Kidney glomerular epithelial cell (primary cell): ENCODE measurements at places on chromosomes 16 and 17.

DNA sequence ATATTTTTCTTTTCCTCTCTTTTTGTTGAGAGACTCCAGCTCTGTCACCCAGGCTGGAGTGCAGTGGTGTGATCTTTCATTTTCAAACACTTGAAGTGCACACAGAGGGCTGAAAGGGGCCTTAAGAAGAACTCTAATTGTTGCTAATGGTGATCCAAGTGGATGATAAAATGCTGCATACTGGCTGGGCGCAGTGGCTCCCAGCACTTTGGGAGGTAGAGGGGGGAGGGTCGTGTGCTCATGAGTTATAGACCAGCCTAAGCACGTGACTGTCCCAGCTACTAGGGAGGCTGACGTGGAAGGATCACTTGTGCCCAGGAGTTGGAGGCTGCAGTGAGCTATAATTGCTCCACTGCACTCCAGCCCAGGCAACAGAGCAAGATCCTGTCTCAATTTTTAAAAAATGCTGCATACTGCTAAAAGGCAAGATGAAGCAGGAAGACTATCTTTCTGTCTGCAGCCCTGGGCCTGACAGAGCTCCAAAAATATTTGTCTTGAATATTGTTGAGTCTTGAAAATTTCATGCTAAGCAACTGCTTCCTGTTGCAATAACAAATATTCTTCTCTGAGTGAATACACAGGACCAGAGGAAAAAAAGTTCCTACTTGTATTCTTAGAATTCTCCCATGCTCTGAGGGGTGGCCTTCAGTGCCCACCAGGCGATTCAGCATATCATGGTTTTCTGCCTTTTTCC lies 63.7 kb upstream of the AKTIP start:
- DNase-seq, result no peak

DNA sequence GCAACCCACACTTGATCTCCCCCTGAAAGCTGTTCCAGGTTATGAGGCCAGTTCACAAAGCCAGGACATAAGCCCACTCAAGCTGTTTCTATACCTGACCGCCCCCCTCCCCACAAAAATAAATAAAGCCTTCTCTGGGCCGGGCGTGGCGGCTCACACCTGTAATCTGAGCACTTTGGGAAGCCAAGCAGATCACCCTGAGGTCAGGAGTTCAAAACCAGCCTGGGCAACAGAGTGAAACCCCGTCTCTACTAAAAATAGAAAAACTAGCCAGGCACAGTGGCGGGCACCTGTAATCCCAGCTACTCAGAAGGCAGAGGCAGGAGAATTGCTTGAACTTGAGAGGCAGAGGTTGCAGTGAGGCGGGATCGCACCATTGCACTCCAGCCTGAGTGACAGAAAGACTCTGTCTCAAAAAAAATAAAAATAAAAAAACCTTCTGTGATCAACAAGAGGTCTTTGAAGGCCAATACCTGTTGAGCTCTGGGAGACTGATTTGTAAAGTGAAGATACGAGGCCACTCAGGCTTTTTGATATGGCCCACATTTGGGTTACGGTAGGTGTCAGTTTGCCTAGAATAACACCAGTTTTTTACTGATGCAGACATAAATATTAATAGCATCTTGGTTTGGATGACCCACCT lies 2.2 kb downstream of the KDM8 start:
- DNase-seq, result no peak

- no peak for DNase-seq
These were observed 758 bp upstream of the UBALD2 start for GRCh38 chr17:76264425-76264754.

- DNase-seq, result no peak
These were observed 4.8 kb downstream of the PRSS53 start for GRCh38 chr16:31083981-31084380.

DNA sequence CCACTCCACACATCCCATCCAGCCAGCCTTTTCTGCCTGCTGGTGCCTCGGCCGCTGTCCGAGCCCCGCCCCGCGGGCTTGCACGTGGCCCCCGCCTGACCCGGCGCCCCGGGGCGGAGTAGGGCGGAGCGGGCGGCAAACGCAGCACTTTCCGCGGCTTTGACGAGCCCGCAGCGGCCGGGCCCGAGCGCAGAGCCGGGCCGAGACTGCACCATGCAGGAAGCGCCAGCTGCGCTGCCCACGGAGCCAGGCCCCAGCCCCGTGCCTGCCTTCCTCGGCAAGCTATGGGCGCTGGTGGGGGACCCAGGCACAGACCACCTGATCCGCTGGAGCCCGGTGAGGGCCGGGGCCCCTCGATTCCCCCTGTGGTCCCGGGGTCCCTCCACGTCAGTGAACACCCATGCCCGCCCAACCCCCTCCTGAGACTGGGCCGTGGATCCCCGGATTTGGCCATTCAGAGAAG lies at the start of gene HSF4:
Gene HSF4, plus strand, starts transcription at position 147 of the 463 bp plus-strand sequence. Its CDS starts 67 bp downstream, at position 214.
- no peak for DNase-seq

DNA sequence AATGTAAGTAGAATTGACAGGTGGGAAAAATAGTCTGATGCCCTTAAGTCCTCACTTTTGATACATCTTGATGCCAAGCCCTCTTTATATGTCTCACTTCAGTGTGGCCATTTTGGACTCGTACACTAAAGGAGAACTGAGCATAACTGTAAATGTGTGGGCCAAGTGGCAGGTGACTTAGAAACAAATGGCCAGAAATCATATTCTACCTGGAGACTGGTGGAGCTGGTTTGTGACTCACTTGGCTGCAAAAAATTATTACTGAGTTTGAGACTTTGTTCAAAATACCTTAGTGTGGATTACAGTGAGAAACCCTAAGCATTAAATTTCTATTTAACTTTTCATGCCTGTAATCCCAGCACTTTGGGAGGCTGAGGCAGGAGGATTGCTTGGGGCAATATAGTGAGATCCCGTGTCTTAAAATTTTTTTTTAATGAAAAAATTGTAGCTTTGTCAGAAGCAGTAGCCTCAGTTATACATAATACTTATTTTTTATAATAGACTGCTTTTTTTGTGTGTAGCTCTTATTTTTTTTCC lies 5.0 kb downstream of the HAPSTR1 start:
- no peak for DNase-seq

DNA sequence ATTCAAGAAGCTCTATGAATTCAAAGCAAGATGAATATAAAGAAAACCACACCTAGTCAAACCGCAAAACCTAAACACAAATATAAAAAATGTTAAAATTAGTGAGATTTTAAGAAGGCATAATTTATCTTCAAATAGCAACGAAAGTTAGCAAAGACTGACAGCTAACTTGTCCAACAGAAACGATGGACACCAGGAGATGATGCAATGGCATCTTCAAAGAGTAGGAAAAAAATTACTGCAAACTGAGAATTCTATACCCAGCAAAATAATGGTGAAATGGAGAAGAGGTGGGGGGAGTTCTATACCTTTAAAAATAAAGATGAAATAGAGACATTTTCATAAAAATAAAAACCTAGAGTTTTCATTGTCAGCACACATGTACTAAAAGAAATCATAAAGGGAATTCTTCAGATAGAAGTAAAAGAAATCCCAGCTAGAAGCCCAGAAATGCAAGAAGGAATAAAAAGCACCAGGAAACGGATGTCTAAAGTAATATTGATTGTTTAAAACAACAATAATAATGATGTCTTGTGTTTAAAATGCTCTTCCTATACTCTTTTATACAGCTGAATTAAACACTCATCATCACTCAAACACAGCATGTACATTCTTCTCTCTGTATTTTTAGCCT lies 24.6 kb upstream of the TANC2 start:
- DNase-seq, result no peak

DNA sequence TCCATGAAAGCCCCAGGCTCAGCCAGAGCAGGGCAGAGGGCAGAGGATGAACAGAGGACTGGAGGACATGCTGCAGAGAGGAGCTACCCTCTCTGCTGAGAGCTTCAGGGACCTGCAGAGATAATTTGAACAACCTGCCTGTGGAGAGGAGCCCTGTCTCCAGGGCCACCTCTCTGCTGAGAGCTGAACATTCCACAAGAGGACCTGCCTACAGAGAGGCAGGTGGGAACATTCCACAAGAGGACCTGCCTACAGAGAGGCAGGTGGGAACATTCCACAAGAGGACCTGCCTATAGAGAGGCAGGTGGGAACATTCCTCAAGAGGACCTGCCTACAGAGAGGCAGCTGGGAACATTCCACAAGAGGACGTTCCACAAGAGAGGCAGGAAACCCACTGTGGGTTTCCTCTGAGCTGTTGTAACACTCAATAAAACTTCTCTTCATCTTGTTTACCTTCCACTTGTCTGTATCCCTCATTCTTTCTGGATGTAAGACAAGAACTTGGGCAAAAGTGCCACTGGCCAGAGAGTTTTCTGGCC lies 551.9 kb upstream of the CA10 start:
- DNase-seq, result no peak

GRCh38 chr16:78727536-78727935 lies 628.1 kb downstream of the WWOX start:
- DNase-seq, result no peak

- DNase-seq, result no peak
These were observed at the start of gene KIF19 for GRCh38 chr17:74325743-74326379. Gene KIF19 (plus strand): TSS chr17:74326226. CDS start chr17:74326350, 124 bp downstream.

DNA sequence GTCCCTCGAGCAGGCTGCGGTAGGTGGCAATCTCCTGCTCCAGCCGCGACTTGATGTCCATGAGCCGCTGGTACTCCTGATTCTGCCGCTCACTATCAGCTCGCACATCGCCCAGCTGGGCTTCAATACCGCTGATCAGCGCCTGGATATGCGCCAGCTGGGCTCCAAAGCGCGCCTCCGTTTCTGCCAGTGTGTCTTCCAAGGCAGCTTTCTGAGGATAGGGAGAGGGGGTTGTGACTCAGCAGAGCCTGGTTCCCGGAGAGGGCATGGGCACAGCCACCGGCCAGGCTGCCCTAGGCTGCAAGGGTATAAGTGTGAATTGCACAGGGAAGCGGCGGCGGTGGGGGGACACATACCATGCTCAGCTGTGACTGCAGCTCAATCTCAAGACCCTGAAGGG lies 4.3 kb downstream of the KRT19 start:
- no peak for DNase-seq

- DNase-seq, result peak; percentile 91
These were observed 199.1 kb upstream of the C17orf78 start for GRCh38 chr17:37176723-37177122.

GRCh38 chr16:24671455-24671954 lies 57.9 kb upstream of the TNRC6A start:
- DNase-seq, result no peak

DNA sequence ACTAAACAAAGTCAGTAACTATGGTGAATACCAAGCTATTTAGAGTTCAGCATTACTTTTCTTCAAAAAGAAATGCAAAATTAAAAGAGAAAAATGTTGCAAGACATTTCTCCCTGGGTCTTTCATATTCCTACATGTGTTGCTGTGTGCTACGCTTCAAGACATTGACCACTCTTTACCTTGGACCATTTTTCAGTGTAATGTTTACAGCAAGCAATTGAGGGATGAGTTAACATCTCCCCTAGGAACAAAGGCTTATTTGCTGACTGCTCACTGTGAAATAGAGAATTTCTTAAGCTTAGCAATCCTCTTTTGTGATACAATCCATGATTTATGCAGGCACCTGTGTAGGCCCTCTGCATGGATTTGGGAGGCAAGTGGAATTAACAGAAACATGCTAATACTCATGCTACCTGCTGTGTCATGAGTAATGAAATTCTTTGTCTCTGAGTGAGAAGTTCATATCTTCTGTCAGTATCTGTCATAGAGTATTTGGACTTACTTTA lies 1202.9 kb upstream of the CDH8 start:
- DNase-seq, result no peak

DNA sequence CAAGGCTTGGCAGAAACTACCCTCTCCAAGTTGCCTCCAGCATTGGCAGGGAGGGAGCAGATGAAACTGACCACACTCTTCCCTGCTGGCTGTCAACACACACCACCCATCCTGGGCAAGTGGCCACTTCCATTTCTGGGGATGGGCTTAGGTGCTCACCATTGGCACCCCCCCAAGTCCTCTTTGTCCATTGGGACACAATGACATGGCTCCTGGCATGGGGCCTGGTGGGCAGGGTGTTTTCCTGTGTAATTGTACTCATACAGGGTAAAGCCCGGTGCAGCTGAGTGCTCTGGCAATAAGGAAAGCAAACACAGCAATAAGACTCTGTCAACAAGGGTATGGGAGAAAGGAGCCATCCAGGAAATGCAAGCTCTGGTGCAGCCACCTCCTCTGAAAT lies 22.6 kb downstream of the SCNN1B start:
- no peak for DNase-seq
